ENCODE measurements at places on chromosomes 1 and 21.

DNA sequence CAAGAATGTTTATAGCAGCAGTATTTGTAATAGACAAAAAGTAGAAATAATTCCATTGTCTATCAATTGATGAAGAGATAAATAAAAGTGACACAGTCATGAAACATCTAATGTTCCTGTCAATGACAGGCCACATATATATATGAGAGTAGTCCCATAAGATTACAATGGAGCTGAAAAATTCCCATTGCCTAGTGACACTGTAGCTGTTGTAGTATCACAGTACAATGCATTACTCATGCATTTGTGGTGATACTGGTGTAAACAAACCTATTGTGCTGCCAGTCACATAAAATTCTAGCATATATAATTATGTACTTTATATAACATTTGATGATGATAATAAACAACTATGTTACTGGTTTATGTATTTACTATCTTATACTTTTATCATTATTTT is 141.9 kb upstream of the LYPLAL1 start:
- no peak for DNase-seq

- DNase-seq, result no peak
Observed at GRCh38 chr1:109621379-109622136, 1.9 kb downstream of the AMPD2 start.

DNA sequence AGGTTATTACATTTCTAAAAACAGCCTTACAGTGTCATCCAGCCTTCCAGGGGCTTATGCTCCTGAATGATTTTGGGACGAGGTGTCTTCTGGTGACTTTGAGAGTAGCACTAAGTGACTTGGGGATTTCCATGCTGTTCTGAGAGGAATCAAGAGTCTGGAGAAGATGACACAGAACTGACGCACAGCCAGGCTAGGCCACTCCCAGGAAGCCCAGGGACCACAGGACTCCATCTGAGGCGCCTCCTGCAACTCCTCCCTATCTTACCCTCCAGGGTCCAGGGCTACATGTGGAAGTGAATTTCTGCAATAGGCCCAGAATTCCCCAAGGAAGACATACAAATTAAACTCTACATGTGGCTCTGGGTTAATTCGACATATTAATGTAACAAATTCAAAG is 92.5 kb downstream of the SLC25A24 start:
- DNase-seq, result no peak

DNA sequence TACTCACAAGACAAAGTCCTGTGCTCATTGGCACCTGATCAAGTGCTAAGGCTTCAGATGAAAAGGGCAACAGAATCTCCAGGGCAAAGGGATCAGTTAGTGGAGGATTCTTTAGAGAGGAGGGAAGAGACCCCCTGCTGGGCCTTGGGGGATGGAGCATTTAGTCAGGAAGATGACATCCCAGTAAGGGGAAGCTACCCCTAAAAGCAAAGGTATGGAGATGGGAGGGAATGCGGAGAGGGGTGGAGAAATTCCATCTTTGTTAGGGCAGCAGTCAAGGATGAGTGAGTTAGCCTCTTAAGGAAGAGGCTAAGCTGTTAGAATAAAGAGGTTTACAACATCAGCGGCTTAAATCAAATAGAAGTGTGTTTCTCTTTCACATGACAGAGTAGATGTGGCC is 67.4 kb downstream of the ST6GALNAC3 start:
- no peak for DNase-seq

- DNase-seq, result no peak
Observed at GRCh38 chr1:242030071-242030470, 31.2 kb upstream of the MAP1LC3C start.

All from testis (tissue), 5 donors.